ENCODE measurements at places on chromosomes 1 and 21.

DNA sequence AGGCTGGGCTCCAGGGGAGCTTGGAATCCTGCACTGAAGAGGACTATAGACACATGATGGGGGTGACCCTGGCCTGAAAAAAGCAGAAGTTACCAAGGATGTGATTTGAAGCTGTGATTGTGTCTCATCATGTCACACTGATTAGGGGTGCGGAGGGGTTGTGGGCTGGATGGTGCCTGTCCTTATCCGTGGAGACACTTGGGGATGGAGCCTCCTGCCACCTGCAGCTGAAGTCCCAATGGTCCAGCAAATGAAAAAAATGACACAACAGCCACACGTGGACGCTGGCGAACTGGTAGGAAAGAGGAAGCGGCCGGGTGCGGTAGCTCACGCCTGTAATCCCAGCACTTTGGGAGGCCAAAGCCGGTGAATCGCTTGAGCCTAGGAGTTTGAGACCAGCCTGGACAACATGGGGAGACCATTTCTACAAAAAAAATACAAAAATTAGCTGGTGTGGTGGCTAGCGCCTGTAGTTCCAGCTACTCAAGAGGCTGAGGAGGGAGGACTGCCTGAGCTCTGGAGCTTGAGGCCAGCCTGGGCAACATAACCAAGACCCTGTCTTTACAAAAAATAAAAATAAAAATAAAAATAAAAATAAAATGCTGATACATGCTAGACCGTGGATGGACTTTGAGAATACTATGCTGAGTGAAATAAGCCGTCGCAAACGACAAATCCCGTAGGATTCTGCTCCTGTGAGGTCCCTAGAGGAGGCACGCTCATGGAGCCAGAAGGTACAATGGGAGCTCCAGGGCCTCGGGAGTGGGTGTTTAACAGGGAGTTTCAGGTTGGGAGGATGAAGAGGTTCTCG is 838 bp upstream of the IBA57 start:
- DNase-seq, result no peak

DNA sequence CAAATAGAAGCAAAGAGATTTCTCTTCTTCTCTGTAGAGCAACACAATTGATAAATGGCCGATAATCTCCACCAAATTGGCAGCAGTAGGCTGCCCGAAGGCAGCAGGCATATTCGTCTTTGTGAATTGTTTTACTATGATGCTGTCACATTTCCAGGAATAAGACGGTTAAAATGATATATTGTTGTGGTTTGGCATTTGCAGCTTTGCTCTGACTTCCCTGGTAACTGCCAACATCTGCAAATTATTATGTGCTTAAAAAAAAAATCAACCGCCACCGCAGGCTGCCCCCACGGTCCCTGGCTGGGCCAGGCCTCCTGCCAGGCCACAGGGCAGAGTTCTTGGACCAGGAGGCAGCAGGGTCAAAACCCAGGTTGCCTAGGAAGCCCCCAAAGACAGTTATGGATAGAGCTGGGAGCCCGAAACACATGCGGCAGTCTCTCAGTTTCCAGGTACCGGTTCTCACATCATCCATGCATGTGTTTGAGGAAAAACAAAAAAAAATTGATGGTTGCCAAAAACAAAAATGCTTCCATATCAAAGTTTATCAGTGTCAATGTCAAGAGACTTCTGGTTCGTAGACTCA is 179.3 kb downstream of the ETS2 start:
- no peak for DNase-seq

DNA sequence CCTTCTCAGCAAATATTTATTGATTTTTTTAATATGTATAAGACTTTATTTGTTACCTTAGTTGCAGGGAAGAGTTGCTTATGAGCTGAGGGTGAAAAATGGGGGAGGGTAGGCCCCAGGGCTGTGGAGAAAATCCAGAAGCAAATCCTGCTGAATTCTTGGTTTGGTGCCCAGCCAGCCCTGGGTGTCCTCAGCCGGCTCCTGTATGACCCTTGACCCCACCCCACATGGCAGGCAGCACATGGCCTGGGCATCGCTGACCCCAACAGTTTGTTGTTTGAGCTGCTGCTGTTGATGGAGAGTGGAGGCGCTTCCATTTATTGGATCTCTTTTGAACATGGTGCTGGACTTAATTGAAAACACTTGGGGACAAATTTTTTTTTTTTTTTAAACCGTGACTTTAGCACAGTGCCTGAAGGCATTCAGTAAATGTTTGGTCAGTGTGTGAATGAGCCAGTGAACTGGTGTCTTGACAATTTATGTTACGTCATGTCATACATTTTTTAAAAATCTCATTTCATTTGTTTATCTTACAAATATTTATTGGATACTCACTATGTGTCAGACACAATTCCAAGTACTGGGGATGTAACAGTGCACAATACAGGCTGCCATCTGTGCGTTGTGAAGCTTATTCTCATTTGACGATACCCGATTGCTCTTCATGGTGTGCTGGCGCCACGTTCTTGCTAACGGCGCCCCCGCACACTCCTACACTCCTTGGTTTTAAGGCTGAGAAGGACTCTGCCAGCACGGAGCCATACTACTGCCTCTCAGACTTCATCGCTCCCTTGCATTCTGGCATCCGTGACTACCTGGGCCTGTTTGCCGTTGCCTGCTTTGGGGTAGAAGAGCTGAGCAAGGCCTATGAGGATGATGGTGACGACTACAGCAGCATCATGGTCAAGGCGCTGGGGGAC is 98.8 kb downstream of the MTR start:
- DNase-seq, result no peak

DNA sequence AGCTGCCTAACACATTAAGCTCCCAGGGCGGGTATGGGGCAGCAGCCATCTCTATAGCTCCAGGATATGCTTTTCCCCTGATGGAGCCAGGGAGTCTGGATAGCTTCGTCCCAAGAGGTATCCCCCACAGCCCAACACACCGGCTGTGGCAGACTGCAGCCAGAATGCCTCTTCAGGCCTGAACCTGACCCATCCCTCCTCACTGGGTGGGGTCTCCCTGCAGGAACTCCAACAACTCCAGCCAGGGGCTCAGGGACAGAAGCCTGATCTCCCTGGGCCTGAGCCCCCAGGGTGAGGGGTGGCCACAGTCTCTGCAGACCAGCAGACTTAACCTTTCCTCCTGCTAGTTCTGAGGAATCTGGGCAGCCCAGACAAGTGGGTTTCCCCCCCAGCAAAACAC is 159.9 kb downstream of the LRRIQ3 start:
- DNase-seq, result no peak

DNA sequence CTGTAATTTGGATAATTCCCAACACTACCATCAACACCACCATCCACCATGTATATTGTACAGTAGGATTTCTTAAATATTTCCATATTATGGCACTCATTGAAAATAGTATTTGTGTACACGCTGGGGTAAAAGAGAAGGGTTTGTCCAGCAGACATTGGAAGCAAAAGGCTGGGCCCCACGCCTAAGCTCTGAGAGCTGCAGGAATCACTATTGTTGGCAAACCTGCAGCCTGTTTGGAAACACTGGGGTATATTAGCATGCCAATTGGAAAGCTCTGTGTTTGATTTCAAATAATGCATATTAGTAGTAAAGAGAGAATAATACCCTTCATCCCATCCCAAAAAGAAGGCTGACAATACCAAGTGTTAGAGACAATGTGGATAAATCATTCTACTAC is 81.5 kb upstream of the DPYD start:
- no peak for DNase-seq

DNA sequence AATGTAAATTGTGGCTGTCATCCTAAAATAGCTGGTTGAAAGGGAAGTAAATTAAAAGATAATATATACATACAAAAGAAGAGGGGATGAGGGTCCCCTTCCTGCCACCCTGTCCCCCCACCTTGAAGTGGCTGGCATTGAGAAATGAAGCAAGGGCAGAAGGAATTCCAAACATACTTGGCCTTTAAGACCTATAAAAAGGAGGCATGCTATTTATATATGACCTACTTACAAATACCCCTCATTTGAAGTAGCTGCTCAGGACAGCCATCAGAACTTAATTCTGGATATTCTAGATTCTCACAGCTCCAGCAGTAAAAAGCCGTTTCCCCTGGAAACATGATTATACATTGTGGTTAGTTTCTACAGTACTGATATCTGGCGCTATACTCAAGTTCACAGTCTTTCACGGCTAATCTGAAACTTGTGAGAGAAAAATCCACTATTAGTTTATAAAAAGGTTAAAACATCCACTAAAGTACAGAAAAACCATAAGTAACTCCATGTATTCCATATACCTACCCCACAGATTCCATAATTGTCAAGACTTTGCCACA is 9.6 kb upstream of the MAP10 start:
- no peak for DNase-seq

DNA sequence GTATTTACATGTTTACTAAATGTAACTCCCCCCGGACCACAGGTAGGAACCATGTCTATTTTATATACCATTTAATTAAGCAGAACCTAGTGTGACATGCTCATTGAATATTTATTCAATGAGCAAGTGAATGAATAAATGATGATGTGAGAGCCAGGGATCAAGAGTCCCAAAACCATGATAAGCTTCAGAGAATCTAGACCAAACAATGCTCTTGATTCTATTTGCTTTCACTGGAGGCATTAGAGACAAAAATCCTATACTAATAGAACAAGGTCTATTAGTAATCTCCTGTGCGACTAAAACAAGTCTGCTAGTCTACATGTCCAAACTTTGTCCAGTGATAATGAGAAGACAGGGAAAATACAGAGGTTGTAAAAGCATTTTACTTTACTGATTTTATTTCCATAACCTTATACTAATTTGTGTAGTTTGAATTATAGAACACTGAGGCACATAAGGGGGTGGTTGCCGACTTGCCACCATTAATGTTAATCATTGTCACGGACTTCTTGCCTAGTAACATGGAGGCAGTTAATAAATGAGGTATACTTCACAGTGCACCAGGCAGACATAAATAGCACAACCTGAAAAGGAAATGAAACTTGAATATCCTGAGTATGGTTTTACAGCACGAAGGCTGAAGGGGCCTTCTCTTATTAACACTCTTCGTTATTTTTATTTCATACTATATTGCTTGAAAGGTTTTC is 69.8 kb downstream of the TBX15 start:
- DNase-seq, result no peak

DNA sequence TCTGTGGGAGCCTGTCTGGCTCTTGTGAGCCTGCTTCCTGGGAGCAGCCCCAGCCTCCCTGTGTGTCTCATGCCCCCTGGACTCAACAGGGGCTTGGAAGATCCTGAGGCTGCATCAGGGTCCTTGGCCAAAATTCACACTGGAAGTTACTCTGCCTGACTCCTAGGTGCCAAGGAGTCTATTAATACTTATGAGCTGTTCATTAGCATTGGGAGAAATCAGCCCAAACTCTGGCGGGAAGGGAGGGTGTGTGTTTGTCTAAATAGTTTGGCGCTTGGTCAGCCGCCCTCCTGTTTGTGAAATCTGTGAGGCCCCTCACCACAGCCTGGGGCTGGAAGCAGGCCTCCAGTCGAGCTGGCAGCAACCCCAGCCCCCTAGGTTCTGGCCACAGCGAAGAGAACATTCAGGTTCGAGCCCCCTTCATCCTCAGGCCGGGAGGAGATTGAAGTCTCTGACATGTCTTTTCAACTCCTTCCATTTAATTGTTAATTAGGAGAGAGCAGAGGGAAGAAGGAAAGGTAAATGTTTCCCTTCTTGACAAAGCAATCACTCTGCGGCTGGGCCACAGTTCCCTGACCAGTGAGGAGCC is 82.1 kb upstream of the F3 start:
- no peak for DNase-seq

GRCh38 chr1:83844546-83844945 is 154.4 kb downstream of the TTLL7 start:
- no peak for DNase-seq

DNA sequence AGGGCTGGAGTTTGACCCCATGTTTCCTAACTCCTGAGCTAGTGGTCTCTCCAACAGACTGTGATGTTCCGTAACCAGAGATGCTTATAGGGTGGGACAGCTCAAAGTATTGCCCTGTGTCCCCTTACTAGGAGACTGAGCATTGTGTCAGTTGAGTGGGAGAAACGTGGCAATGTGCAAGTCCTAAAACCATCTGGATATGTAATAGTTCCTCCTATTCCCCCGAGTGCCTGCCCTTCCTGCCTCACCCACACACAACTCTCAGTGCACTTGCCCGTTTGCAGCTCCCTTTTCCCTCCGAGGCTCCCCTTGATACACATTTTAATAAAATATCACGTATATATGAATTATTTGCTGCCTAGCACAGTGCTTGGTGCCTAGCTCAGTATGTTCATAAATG is 3.4 kb downstream of the PIGV start:
- no peak for DNase-seq

DNA sequence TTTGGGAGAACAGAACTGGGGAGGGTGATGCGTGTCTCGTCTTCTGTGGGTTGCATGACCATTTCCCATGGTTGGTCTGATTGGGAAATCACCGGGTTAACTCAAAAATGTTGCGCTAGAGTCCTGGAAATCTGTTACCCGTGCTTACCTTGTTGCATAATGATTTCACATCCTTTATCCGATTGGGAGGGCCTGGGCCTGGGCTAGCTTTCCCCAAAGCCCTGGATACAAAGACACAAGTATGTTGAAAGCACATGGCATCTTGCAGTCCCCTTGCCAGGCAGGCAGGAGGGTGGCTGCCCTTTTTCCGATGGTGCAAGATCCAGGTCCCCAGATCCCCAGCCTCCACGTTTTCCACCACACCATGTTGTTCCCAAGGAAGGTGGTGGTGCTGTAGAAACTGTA is 582 bp downstream of the TRPM2 start:
- no peak for DNase-seq

- DNase-seq, result no peak
These were observed 4.0 kb downstream of the LRRC53 start for GRCh38 chr1:74508449-74508848.

DNA sequence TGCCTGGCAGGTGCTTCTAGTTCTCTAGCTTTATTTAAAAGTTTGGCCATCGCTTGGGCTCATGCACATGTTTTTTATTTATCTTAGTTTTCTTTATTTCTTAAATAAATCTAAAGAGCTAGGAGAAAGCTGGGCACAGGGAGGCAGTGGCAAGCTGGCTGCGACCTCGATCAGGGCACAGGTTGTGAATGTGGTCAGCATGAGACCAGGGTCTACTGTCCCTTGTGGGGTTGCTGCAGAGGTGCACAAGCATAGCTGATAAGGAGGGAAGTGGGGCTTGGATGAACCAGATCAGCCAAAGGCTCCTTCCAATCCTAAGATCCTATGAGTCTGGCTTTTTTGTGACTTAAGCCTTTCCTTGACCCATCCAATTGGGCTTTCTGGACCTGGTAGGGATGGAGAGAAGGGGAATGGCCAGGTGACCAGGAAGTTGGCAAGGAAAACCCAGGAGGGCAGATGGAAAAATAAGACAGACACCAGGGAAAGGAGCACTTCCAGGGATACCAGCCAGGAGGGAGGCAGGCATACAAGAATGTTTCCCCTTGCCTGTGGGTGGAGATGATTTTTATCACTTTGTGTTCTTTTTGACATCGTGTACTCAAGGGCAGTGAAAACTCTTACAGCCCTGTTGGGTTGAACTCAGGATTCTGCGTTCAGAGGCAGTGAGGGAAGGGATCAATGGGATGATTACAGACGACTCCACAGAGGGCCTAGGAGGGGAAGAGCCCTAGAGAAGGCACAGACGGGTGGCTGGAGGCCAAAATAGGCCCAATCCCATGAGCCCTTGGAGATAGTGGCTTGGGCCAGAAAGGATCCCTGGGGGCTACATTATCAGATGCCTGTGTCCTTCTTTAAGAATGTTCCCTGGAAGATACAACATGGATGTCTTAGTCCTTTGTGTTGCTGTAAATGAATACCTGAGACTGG is 8.5 kb downstream of the CYP4B1 start:
- no peak for DNase-seq

- DNase-seq, result no peak
These were observed 20.6 kb upstream of the RSPO1 start for GRCh38 chr1:37655274-37655673.
